ENCODE measurements at places on chromosomes 5 and 9.

GRCh38 chr9:126523611-126524111 is 90.1 kb upstream of the LMX1B start:
- no peak for DNase-seq

DNA sequence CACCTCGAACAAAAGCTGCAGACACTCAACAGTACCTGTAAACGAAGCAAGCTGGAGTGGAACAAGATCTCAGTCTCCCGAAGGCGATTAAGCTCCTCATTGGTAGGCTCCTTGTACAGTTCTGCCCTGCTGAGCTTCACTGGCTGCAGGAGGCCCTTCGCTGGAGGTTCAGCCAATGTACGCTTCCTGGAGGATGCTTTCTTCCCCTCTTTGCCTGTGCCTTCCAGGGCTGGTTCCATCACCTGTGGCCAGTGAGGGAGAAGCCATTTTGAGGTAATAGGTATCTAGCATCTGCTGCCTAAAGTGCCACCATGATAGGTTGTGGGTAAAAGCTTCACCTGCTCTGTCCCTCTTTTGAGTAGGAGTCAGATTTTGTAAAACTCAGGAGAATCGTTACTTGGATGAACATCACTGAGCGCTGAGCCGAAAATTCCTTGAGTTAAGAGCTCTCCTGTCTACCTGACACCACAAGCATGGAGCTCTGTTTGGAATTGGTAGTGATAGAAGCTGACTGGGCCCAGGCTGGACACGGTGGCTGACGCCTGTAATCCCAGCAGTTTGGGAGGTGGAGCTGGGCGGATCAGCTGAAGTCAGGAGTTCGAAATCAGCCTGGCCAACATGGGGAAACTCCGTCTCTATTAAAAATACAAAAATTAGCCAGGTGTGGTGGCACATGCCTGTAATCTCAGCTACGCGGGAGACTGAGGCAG is 1.4 kb downstream of the NOL6 start:
- DNase-seq: no peak

DNA sequence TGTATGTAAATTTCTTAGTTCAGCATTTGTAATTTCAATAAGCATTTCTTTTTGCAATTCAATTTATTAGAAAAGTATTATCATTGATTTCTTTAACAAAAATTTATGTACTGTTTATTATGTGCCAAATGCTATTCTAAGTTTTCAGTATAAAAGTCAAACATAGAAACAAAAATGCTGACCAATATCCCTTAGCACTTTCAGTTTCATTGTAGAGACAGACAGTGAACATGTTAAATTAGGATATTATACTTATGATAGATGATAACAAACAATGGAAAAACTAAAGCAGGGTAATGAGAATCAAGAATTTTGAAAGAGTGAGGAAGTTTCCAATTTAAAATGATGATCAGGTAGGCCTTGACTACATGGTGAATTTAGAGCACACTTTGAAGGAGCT is 1106.0 kb downstream of the TAF11L14 start:
- no peak for DNase-seq

DNA sequence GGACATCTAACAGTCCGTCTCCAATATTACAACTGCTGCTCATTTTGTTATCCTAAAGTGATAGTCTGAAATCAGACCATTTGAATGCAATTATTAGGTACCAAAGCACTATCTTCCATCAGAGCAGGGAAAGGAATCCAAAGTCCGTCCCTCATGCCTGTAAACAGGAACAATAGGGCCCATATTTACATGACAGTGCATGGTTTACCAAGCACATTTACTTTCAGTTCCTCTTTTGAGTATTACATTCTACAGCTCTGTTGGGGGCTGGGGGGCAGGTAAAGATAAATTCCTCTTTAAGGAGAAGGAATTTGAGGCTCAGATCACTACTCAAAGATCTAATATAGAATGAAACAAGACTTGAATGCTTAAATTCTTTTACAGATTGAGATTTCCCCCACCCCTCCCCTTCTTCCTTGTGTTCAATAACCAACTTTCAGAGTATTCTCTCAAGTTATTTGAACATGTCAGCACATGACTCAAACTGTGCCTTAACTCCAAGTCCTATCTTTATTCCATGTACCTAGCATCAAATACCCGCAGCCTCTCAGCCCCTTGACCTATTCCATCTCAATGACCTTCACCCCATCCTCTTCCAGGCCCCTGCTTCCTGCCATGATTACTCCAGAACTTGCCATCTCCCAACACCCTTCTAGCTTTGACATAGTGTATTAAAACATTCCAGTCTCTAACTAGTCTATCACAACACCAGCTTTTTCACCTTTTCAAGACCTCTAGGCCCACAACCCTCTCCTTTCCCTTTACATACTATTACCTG is 71.0 kb downstream of the BRINP1 start:
- DNase-seq: no peak

- DNase-seq: no peak
These were observed 29.2 kb downstream of the STOM start for GRCh38 chr9:121340676-121341392.
